ENCODE measurements at places on chromosomes 7 and 10.

DNA sequence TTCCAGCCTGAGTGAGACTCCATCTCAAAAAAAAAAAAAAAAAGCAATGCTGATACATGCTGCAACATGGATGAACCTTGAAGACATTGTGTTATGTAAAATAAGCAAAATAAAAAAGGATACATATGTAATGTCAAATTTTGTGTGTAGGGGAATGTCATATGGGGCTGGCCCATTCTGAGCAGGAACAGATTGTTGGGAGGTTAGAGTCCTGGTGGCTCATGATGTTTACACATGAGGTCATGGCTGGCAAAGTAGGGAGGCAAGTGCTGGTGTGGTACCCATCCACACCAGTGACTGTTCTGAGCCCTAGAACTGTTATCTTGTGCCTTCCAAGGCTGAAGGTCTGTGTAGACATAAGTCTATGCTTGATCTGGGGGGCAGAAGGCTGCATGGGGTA, 37.6 kb downstream of the ZNF92 start:
- no peak for DNase-seq

- no peak for DNase-seq
Observed at GRCh38 chr7:74598558-74598957, 59.0 kb upstream of the GTF2I start.

- peak; percentile 16 for DNase-seq
Observed at GRCh38 chr10:108850138-108850854, 1073.0 kb downstream of the XPNPEP1 start.

DNA sequence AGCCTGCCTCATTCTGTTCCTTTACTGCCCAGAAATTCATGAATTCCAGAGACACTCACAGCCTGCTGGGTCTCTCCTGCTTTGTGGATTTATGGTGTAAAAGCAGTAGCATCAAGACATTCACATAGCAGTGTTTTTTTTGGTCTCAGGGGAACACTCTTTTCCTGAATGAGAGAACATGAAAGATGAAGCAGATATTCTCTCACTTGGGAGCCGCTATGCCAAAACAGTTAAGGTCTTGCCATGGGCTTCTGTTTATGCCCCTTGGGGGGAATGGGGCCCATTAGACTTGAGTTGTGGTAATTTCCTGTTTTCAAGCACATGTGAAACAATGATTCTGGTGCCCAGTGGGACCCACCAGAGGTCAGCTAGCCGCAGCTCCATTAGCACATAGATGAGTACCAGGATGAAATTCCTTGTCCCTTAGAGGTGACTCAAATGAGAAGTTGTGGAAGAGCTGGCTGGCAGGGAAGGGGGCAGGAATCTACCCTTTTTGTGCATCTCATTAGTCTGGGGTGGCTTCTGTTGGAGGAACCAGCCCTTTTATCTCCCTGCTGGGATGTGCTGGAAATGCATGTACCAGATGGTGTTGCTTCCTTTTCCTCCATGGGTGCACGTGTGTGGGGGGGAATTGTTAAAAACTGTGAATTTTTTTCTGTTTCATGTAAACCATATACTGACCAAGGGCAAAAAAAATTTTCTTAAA, 13.3 kb downstream of the BMPER start:
- no peak for DNase-seq

DNA sequence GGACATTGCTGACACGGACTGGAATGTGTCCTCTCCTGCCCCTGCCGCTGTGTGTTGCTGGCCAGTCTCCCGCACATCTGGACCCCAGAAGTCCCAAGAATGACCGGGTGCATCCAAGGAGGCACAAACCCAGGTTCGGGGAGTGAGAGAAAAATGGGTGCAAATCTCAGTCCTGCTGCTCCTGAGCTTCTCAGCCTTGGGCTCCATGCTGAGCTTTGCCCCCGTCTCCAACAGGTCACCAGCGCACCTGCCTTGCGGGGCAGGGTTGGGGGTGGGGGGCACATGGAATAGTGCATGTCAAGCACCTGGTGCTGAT, 6.0 kb upstream of the NANOS1 start:
- DNase-seq: no peak

DNA sequence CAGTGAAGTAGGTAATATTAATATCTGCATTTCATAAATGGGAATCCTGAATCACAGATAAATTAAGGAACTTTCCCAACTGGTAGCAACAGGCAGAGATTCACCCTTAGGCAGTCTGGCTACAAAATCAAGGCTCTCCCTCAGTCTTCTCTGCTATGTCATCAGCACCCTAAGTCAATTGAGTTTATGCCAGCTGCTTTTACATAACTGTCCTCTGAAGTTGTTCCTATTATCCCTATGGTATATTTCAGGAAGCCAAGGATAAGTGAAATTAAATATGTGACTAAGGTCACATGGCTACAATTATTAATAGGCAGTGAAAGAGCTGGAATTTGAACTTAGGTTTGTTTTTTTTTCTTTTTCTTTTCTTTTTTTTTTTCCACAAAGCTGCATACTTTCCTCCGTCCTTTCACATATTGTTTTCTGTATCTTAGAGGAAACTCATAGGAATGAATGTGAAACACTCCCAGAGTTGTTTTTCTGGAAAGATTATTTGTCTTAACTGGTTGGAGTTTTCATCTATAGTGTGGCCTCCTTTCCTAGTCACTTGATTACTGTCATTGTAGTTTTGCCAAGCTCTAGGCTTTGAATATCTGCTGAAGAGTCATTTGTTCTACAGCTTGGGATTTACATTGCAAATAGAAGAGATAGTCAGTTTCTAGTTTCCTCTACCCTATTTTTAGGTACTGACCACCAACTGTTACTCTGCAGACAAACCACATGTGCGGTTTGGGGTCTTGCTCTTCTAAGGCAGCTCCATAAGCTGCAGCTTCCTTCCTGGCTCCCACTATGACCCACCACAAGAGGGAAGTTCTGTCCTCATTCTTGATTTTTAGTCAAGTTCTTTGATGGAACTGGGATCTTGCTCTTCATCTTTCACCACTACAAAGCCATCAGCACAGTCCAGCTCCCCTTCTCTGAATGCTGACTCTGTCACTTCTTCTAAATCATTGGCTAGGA, 338.0 kb upstream of the KIAA1217 start:
- DNase-seq: peak; percentile 93

- no peak for DNase-seq
Observed at GRCh38 chr10:114394531-114394930, 9.8 kb downstream of the AFAP1L2 start.

- peak; percentile 49 for DNase-seq
Observed at GRCh38 chr10:59181668-59182067, 5.2 kb downstream of the PHYHIPL start.

DNA sequence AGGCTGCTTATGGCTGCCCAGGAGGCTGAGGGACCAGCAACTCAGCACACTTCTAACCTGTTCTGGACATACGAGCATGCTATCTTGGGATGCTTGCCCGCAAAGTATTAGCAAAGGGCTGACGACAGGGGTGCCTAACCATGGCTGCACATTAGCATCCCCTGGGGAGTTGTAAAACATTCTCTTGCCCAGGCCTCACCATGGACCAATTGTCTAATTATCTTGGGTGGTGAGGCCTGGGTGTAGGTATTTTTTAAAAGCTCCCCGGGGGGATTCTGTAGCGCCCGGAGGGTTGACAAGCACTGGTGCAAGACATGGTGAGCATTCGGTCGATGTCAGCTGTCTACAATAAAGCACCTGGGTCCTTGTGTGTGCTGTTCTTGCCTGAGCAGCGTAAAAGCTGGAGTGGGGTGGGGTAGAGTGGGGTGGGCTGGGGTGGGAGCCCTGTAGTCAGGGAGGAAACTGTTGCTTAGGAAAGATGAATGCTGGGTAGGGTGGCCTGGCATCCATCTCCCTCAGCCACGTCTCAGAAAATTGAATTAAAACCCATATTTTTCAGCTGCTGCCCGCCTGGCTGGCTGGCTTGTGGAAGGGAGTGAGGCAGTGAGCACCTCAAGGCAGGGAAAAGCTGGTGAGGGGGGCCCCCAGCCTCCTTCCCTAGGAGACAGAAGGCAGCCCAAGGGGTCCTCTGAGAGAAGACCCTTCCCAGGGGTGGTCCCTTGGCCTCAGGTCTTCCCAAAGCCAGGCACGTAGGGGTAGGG, 2.9 kb upstream of the ADCYAP1R1 start:
- peak; percentile 80 for DNase-seq

GRCh38 chr10:94123258-94123995, 129.7 kb downstream of the PLCE1 start:
- no peak for DNase-seq

DNA sequence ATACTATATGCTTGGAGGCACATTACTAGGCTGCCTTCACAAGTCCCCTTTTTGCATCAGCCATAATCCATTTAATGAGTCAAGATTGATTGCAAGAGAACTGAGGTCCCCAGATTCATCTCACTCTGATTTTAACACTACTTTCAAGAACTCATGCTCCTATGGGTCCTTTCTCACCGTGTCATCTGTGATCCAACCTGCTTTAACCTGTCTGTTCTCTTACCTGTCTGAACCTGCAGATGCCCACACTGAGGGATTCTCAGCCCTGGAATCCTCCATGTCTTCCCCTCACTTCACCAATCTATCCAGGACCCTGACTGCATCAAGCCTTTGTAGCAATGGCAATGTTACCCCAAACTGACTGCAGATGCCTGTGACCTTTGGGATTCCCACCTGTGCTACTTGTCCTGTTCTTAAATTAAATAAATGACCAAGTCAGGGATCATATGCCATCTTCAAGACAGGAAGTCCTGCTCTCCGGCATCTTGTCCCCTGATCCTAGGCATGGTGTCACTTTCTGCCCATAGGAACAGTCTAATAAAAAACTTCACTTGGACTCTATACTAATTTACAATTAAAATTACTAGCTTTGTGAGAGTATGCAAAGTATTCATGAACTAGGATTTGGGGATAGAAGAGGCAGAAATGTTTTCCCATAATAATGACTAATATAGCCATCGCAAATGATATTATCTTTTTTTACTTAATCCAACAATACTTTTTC, 25.9 kb upstream of the GOT1 start:
- no peak for DNase-seq

- DNase-seq: no peak
Observed at GRCh38 chr10:49631975-49632374, 18.1 kb downstream of the CHAT start.

DNA sequence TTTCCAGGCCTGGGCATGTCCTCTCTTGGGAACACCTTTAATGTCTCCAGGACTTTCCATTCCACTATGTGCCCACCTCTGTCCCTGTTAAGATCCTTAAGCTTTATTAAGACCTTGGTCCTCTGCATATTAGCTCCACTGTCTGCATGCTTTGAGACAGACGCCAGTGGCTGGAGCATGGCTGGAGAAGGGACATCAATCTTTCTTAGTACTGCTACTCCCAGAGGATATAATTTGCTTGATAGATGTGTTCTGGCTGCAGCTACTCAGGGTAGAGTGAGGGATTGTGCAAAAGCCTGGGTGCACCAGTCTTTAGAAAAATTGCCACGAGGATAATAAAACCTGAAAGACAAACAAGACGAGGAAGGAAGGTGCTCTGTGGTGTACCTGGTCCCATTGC, 42.9 kb downstream of the PLPP4 start:
- no peak for DNase-seq

DNA sequence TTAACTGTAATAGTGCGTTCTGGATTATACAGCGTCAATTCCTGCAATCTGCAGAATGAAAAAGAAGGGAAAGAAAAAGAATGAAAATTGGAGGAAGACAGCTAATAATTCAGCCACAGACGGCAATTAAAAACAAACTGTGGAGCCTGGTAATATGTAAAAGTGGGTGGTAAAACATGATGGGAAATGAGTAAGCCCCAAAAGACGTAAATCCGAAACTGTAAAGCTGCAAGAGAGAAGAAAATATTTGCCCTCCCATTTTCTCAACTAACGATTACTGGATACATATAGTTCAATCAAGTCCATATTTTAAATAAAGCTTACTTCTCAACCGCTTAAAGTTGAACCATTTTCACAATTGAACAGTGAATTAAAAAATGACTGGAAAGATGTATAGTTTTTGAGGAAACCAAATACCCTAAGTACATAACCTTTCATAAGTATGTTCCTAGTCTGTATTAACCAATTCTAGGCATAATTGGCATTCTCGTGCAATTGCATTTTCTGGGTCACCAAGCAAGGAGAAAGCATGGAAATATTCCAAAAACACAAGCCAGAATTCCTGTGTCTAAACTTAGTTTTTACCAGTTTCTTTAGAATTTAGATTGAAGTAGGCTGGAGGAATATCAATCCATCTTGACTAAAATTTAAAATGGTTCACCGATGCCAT, 44.8 kb downstream of the MALSU1 start:
- no peak for DNase-seq

DNA sequence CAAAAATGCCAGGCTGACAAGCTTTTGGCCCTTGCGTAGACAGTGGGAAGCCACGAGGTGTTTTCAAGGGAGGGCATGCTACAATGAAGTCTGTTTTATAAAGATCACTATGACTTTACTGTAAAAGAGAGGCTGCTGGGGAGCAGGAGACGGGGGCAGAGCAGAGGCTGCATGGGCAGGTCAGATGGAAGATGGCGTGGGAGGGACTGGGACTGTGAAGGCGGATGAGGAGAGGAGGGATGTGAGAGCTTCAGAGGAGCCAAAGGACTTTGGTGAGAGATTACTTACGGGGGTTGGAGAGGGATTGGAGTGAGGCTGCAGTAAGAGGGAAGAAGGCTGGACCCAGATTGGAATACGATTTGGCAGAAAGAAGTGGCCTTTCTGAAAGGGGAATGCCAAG, 86.6 kb upstream of the PCBD1 start:
- no peak for DNase-seq

- peak; percentile 51 for DNase-seq
Observed at GRCh38 chr10:94963901-94964300, 25.4 kb downstream of the CYP2C9 start.

DNA sequence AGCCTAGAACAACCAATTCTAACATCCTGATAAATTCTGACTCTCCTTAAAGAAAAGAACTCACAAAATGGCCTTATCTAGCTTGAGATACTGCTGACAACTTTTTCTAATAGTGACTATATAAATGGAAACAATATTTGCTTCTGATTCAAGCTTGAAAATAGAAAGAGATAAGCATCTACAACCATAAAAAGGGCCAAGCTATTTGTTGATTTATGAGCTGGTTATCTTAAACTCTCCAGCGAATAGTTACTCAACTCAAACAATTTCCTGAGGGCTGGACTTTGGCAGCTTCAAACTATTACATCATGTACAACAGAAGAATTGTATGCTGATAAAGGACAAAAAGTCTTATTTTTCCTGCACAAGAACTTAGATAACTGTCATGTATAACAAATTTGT, 4.6 kb downstream of the USP54 start:
- DNase-seq: peak; percentile 72
